Islet precursor cell (in vitro differentiated cells): ENCODE measurements at places on chromosomes 4 and X.

DNA sequence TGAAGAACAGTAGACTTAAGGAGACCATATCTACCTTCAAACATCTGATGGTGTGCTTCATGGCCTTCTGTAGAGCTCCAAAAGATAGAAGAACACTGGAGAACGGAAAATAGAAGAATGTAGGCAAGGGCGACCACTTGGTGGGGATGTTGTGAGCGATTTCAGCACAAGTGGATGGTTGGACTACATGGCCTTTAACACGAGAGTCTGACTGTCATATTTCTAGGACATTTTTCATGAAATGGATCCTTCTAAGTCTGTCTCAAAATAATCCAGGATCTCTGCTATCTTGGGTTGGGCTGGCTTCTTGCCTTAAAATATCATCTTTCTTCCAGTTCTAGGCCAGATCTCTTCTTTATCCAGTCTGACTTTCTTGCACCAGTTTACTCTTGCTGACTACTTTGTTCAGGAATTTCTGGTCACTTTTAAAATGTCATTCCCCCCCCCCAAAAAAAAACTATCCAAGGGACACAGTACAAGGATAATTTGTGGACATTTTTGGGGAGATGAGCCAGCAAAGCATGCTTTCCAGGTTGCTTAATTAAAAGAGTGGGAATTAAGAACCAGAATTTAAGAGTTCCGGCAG is 1.2 kb upstream of the MID1IP1 start:
- no peak for DNase-seq

DNA sequence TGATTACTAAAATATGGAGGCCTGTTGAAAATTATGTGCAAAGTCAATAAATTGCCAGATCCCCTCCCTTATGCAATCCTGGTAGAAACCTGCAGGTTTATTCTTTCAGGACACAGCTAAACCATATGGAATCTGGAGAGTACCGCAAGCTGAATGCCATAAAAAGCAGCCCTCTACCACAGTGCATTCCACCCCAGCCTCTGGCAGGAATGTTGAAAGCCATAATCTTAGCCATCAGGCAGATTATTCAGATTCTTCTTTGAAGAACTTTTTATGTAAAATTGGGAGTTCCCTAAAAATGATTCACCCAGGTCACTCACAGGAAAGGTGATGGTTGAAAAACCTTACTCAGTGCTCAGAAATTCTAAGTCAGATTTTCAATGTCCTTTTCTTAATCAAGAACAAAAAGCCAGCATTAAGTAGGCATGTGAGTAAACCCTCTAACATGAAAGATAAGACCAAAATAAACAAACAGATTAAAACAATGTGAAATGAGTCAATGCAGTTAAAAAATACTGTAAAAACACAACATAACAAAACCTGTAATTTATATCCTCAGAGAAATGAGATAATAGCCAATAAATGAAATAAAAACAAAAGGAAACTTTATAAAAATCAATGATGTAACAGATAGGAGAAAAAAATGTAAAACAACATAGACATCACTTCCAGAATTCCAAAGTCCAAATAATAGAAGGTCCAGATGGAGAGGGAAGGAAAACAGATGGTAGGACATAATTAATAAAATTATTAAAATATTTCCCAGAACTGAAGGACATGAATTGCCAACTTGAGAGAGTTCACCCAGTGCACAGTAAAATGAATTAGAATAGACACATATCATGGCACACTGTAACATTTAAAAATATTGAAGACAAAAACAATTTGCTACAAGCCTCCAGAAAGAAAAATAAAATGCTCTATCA is 226.9 kb downstream of the FSTL5 start:
- peak; percentile 90 for DNase-seq

GRCh38 chr4:102007959-102008425 is 217.5 kb downstream of the BANK1 start:
- DNase-seq: no peak

DNA sequence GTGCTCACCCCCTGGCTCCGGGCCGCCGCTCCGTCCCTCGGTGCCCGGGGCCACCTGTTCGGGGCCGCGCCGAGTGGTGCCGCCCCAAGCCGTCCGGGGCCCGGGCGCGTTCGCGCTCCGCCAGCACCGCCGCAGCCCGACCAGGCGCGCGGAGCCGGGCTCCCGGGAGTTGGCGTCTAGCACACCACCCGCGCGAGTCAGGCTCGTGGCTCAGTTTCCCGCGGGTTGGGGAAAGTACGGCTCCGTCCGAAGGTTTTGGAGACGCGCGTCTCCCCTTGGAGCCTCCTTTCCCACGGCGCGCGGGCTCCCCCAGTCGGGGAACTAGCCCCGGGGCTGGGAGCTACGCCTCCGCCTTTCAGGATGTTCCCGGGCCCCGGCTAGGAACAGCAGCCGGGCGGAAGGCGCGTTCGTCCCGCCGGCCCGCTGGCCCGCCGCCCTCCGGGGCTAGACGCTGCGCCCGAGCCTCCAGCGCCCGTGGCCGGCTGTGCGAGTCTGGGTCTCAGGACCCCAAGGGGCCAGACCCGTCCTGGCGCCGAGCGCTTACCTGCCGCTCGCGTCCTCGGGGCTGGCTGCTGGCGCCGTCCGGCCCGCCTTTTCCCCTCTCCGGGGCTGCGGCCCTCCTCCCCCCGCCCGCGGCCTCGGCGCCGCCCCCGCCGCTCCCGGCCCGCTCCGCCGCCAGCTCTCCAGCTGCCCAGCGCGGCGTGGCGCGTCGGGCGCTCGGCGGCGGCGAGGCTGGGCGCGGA is at the start of gene ADGRG2:
TSS of gene ADGRG2 (minus strand) at position 571 of the 743 bp plus-strand sequence. CDS start 53,634 bp downstream, outside the sequence.
- no peak for DNase-seq

DNA sequence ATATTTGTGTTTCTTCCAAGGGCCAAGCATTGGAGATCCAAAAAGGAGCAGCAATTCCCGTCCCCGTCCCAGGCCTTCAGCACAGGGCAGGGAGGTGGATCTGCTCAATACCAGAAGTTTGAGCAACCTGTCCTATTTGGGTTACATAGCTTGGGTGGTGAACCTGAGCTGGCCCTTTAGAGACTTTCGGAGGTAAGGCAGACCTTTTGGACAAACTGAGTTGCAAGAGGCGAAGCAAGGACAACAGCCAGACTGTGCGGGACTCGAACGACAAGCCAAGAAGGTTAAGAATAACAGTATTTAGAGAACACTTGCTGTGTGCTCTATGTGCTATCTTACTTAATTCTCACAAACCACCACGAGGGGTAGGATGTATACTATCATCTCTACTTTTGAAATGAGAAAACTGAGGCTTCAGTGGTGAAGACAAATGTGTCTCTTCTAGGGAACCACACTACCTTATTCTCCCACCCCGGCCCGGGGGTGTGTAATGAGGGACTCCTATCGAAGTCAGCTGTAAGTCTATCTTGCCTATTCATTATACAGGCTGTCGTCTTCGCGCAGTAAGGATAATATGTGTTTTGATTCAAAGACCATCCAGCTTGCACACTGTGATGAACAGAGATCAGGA is 1.3 kb downstream of the NOP14 start:
- DNase-seq: no peak

GRCh38 chrX:519741-520140 is 110.8 kb upstream of the SHOX start:
- DNase-seq: peak; percentile 63

GRCh38 chr4:15793506-15794363 is 15.6 kb downstream of the CD38 start:
- DNase-seq: no peak

GRCh38 chr4:137200322-137200721 is 332.0 kb downstream of the PCDH18 start:
- no peak for DNase-seq
